HuH-7.5 (cell line): ENCODE measurements at places on chromosomes 5 and 9.

GRCh38 chr5:88145611-88146467 lies 122.8 kb downstream of the TMEM161B start:
- no peak for DNase-seq

- no peak for DNase-seq
These were observed 11.8 kb upstream of the SYK start for GRCh38 chr9:90789862-90790261.

DNA sequence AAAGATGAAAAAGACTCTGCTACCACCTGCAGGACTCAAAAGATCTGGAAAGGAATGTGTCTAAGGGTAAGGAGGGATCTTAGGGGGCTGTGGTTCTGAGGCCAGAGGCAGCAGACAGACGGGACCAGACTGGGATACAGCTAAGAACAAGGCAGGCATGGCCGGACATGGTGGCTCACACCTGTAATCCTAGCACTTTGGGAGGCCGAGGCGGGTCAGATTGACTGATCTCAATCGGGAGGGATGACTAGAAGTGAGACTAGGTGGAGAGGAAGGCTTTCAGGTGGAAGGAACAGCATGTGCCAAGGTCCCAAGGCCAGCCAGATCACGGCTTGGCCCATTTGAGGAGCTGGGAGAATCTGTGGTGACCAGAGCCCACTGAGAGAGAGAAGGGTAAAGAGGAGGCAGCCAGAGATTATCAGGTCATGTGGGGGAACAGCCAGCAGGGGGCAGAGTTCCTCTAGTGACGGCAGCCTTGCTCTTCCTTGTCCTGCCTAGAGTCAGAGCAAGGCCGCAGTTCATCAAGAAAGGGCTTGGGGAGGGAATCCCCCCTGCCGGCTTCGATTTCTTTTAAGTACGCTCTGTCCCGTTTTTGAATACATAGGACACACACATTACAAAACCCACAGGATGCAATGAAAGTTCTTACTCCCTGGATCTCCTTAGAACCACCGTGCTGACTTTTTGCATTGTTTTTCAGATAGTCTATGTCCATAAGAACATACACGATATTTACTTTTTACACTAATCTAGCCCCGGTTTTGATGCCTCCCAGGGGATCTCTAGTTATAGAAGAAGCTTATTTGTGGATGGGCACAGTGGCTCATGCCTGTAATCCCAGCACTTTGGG lies 2.6 kb upstream of the OLFML2A start:
- peak; percentile 93 for DNase-seq

GRCh38 chr5:22985446-22985845 lies 132.3 kb upstream of the CDH12 start:
- no peak for DNase-seq

DNA sequence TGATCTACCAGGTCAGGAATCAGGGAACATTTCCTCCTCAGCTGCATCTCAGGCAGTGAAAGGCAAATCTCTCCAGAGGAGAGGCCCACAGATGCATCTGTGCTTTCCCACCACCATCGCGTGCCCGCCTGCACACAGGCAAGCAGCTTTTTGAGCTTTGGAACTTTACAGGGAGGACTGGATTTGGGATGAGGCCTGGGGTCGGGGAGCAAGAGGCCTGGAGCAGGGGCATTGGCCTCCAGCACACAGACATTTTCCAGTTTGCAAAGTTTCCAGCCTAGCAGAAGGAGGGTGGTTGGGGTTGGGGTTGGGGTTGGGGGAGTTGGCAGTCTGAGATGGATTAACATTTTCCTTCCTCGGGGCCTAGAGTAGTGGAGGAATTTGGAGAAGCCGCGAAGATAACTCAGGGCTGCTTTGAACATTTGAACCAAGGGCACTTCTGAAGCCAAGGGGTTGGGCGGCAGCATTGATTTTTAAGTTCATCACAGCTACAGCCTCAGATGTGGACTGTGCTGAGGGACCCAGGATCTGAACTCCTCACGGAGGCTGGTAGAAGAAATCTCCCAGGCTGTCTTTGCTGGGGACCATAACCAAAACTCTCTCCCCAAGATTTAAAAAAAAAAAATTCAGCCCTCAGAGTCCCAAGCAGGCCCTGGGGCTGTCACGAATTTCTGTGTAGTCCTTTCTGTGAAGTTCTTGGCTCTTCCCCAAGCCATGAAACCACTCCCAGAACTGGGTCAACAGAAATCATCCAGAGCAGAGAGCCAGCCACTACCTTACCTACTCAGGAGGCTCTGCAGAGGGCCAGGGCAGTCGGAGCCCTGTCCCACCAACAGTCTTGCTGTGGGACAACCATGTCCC lies 25.6 kb downstream of the C5orf15 start:
- DNase-seq, result no peak

- no peak for DNase-seq
These were observed 413.4 kb downstream of the TMEM38B start for GRCh38 chr9:106107716-106108115.
